ENCODE measurements at places on chromosomes 5 and 9.
A peak's percentile ranks its signal among the peaks of the same experiment; 100 is the strongest.

GRCh38 chr5:136080483-136081216, 51.9 kb downstream of the TGFBI start:
- DNase-seq: no peak
- H3K36me3 ChIP-seq: no peaks in the 10 kb centered on the region
- H3K4me1 ChIP-seq: no peaks in the 10 kb centered on the region
- peaks cover 13% of the 10 kb centered on the region for H3K27me3 ChIP-seq
- no peak overlapping the region for H3K4me3 ChIP-seq
- H3K27ac ChIP-seq: no peak overlapping the region

- no peaks in the 10 kb centered on the region for H3K4me1 ChIP-seq
- H3K36me3 ChIP-seq: no peaks in the 10 kb centered on the region
- peak; percentile 25 for DNase-seq
- H3K4me3 ChIP-seq: no peak overlapping the region
- no peaks in the 10 kb centered on the region for H3K27me3 ChIP-seq
These were observed 13.8 kb downstream of the PROP1 start for GRCh38 chr5:177982072-177982727.

DNA sequence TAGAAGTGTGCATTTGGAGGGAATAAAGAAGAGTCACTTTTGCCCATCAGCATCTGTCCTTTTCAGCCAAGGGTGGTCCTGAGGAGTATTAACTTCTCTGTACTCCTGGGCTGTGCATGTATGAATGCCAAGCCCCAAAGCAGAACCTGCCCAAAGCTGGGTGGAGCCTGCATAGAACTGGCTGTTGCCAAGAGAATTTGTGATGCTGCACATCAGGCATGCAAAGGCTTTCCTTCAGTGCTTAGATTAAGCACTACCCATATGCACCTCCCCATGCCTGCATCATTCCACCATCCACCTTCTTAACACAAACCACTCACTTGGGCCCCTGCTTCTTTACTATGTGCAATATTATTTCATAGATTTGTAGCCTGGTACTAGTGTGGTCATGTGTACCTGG, 493.8 kb downstream of the KIF4B start:
- no peak overlapping the region for H3K27ac ChIP-seq
- DNase-seq: no peak
- H3K4me3 ChIP-seq: no peak overlapping the region
- no peaks in the 10 kb centered on the region for H3K27me3 ChIP-seq
- no peaks in the 10 kb centered on the region for H3K4me1 ChIP-seq

- peaks cover 2% of the 10 kb centered on the region for H3K27me3 ChIP-seq
- H3K4me1 ChIP-seq: no peaks in the 10 kb centered on the region
- DNase-seq: no peak
- H3K4me3 ChIP-seq: no peak overlapping the region
- no peak overlapping the region for H3K27ac ChIP-seq
These were observed 119.6 kb upstream of the PITX1 start for GRCh38 chr5:135153661-135154060.

GRCh38 chr5:93596676-93597490, 13.9 kb downstream of the NR2F1 start:
- peaks cover 8% of the 10 kb centered on the region for H3K27me3 ChIP-seq
- no peaks in the 10 kb centered on the region for H3K4me1 ChIP-seq
- H3K4me3 ChIP-seq: no peak overlapping the region
- DNase-seq: no peak
- no peaks in the 10 kb centered on the region for H3K36me3 ChIP-seq

DNA sequence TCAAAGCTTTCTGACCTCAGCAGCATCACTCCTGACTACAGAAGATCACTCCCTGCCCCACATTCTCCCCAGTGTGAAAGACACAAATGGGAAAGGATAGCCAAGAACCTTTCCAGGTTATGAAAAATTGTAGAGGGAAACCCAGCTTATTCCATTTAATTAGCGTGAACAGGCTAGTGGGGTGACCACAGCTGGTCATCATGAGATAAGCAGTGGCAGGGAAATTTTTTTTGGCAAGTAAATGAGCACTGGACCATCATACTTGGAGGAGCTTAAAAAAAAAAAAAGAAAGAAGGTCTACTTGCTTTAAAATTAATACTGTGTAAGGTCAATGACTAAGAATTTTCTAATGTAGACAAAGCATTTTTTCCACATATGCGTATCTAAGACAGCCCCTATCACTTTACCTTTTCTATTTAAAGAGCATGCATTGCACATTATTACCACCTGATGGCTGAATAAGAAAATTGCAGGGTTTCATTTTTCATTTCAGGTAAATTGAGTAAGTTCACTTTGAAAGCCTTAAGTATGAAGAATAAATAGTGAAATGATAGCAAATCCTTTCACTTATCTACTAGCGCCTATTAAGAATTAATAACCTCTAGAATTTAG, 123.6 kb downstream of the ELAVL2 start:
- H3K27ac ChIP-seq: no peak overlapping the region
- no peaks in the 10 kb centered on the region for H3K36me3 ChIP-seq
- H3K4me3 ChIP-seq: no peak overlapping the region
- no peaks in the 10 kb centered on the region for H3K27me3 ChIP-seq
- H3K4me1 ChIP-seq: no peaks in the 10 kb centered on the region
- DNase-seq: no peak

DNA sequence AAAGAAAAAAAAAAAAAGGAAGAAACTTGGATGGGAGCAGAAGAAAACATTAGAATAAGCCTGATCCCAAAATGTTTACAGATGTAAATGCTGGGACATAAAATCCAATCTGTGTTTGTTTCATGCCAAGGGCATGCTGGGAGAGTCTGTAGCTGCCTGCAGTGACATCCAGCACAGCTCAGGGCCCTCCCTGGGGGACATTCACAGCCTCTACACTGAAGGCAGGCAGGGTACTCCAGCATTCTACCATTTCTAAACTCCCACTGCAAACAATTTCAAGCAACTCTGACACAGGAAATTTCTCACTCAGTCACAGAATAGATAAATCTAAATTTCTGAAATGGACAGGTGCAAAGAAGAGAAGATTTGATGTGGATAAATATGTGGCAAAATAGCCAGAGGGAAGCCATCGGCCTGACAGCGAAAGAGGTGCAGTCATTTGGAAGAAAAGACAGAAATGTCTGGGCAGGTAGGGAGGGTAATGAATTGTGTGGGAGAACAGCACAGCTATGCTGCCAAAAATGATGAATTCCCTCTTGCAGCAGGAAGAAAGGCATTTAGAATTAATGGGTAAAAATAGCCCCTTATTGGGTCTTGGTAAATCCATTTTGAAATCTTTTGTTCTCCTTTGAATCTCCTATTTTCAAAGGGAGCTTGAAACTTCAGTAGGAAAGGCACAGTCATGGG, 199.4 kb downstream of the MED10 start:
- H3K4me1 ChIP-seq: no peaks in the 10 kb centered on the region
- no peak overlapping the region for H3K27ac ChIP-seq
- no peaks in the 10 kb centered on the region for H3K27me3 ChIP-seq
- no peak overlapping the region for H3K4me3 ChIP-seq
- no peak for DNase-seq

GRCh38 chr5:91820874-91821273, 437.8 kb upstream of the ARRDC3 start:
- no peaks in the 10 kb centered on the region for H3K36me3 ChIP-seq
- DNase-seq: no peak
- H3K27me3 ChIP-seq: no peaks in the 10 kb centered on the region
- no peak overlapping the region for H3K27ac ChIP-seq
- H3K4me1 ChIP-seq: no peaks in the 10 kb centered on the region
- no peak overlapping the region for H3K4me3 ChIP-seq

- H3K27ac ChIP-seq: peak overlapping the region; percentile 52
- no peak for DNase-seq
- no peaks in the 10 kb centered on the region for H3K27me3 ChIP-seq
- no peak overlapping the region for H3K4me3 ChIP-seq
These were observed 43.1 kb downstream of the ELL2 start for GRCh38 chr5:95918421-95919006.

DNA sequence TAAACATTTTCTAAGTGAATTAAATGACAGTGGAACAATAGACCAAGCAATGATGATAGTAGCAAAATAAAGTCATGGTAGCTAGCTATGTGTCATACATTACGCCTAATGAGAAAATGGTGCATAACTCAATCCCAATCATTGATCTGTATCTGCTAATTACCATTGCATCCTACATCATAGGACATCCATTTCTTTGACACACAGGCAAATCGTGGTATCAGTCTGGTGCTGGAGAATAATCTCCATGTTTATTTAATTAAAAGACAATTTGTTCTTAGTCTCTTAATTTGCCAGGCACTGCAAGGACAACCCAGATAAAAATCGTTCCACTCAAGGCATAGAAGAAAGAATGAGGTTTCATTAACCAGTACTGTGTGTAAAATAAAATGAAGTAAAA, 89.6 kb upstream of the SMC5 start:
- no peak for DNase-seq
- no peak overlapping the region for H3K4me3 ChIP-seq
- H3K27ac ChIP-seq: no peak overlapping the region

- no peak overlapping the region for H3K27ac ChIP-seq
- no peaks in the 10 kb centered on the region for H3K36me3 ChIP-seq
- H3K4me1 ChIP-seq: no peaks in the 10 kb centered on the region
- H3K27me3 ChIP-seq: no peaks in the 10 kb centered on the region
- H3K4me3 ChIP-seq: no peak overlapping the region
These were observed 507.3 kb downstream of the CTNND2 start for GRCh38 chr5:11396917-11397316.

DNA sequence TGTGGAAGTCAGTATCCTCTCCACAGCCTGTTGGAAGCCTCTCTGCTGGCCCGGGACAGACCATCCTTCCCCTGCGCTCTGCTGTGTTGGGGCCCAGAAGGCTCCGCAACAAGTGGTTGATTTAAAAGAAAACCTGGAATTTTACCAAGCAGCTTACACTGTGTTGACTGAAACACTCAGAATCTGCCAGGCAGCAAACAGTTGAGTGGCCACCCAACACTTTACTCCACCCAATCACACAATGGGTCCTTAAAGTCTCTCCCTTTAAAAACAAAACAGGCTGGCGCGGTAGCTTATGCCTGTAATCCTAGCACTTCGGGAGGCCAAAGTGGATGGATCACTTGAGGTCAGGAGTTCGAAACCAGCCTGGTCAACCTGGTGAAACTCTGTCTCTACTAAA, 28.0 kb upstream of the DMRT3 start:
- no peak overlapping the region for H3K27ac ChIP-seq
- H3K36me3 ChIP-seq: no peaks in the 10 kb centered on the region
- no peak for DNase-seq

DNA sequence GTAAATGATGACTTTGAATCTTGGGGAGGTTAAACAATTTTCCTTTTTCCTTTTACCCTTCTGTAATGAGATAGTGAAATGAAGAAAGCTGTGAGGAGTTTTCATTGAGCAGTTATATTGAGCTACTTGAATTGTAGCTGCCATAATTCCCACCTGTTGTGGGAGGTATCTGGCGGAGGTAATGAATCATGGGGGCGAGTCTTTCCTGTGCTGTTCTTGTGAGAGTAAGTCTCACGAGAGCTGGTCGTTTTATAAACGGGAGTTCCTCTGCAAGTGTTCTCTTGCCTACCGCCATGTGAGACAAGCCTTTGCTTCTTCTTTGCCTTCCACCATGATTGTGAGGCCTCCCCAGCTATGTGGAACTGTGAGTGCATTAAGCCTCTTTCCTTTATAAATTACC, 258.4 kb downstream of the FER start:
- no peak for DNase-seq
- no peak overlapping the region for H3K4me3 ChIP-seq
- no peak overlapping the region for H3K27ac ChIP-seq
- H3K36me3 ChIP-seq: no peaks in the 10 kb centered on the region

DNA sequence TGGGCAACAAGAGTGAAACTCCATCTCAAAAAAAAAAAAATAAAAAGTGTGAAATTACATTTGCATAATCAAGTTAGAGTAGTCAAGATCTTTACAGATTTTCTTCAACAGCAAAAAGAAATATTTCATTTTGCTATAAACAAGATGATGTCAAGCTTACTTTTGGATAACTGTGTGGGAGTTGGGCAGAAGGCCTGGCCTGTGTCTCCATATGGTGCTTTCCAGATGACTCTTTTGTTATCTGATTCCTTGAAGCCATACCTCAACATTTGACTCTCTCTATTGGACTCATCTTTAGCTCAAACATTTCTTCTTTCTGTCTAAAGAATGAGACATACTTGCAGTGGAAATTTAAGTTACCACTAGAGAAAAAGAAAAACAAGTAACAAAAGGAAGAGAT, 246.8 kb downstream of the MSX2 start:
- DNase-seq: no peak
- H3K27me3 ChIP-seq: peaks cover 4% of the 10 kb centered on the region
- no peaks in the 10 kb centered on the region for H3K36me3 ChIP-seq
- no peak overlapping the region for H3K4me3 ChIP-seq
- no peak overlapping the region for H3K27ac ChIP-seq

DNA sequence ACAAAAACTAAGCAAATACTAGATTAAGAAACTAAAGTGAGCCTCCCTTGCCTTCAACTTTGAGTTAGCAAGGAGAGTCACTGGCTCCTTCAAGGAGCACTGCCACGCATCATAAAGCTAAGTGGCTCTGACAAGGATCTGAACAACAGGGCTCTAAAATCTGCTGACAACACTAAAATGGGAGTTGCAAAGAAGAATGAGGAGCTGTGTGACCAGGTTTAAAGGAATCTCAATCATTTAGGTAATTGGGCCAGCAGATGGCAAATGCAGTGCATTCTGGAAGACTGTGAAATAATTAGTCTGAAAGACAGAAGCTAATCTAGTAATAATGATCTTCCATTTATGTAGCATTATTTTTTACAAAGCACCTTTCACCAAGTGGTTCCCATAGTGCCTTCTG, 297.0 kb upstream of the TAS2R1 start:
- no peak overlapping the region for H3K27ac ChIP-seq
- DNase-seq: no peak
- H3K4me3 ChIP-seq: no peak overlapping the region
- H3K27me3 ChIP-seq: no peaks in the 10 kb centered on the region
- no peaks in the 10 kb centered on the region for H3K4me1 ChIP-seq

DNA sequence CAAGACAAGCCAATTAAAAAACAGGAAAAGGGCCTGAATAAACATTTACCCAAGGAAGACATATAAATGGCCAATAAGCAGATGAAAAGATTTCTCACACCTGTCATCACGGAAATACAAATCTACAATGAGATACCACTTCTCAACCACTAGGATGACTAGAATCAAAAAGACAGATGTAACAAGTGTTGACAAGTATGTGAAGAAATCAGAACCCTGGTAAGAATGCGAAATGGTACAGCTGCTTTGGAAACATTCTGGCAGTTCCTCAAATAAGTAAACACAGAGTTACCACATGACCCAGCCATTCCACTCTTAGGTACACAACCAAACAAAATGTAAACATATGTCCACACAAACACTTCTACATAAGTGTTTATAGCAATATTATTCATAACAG, 32.5 kb downstream of the LEAP2 start:
- DNase-seq: no peak
- H3K4me3 ChIP-seq: no peak overlapping the region
- H3K27me3 ChIP-seq: no peaks in the 10 kb centered on the region
- no peaks in the 10 kb centered on the region for H3K4me1 ChIP-seq

All from DND-41 (cell line).